ENCODE measurements at places on chromosomes 2 and 18.

GRCh38 chr18:2337552-2338141 lies 233.7 kb downstream of the METTL4 start:
- DNase-seq, result peak; percentile 65

- no peak for DNase-seq
These were observed 32.4 kb upstream of the CCDC150 start for GRCh38 chr2:196607073-196607472.

DNA sequence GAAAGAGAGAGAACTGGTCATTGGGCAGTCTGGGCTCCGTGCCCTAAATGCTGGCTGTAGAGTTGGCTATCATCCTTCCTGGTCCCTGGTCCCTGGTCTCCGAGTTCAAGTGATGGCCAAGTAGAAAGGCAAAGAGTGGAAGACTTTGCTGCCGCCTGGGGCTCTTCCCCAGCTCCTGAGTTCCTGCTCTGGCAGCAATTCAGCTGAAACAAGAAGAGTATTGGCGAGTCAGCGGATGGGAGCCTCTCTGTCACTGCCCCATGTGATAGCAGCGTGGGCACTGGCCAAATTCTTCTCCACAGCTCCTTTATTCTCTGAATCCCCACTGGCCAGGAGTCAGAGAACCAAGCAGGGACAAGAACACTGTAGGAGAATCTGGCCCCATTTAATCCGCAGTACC lies 351.0 kb upstream of the POU3F3 start:
- no peak for DNase-seq

DNA sequence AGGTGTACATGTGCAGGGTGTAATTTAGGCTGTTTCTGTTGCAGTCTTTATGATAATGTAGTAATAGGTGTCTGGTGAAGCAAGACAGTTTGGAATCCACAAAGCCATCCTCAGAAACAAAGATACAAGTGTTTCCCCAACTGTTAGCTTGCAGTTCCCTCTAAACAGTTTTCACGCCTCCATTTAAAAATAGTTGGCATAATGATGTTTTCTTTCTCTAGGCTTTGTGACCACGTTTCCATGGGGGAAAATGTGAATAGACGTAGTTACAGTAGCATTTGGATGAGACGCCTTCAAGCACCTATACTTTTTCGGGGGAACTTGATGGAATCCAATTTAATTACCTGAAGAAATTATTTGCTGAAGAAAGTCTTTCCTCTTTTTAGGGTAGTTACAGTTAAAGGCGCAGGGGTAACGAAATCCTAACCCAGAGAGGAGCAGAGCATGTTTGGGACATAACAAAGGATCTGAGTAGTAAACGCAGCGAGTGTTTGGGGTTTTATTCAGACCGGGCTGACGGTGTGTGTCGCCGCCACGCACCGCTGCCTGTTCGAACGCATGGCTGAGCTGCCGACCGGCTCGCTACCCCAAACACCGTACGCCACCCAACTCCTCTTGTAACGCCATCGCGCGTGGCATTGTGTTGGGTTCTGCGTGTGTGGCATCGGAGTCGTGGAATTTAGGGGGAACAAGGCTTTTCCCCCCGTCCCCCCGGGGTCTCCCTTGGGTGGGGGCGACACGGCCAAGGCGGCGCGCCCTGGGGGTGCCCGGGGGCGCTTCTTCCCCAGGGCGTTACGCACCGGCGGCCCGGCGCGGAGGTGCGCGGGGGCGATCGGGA lies 681 bp upstream of the NRP2 start:
- no peak for DNase-seq

DNA sequence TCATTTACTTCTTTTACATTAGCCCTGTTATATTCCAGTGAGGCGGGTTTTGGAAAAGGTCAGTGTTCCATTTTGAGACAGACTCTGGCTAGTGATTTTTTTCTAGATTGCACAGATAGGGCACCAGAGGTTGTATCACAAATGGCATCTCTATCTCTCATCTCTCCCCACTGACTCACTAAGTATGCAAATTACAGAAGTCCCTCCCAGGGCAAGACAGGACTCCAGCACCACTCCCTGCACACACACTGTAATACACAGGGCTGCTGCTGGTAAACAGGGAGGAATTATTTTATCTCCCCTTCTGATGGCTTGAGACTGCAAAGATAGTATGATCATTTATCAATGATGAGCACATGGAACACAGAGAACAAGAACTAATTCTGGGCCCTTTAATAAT lies 46.2 kb downstream of the AKAIN1 start:
- DNase-seq, result no peak

DNA sequence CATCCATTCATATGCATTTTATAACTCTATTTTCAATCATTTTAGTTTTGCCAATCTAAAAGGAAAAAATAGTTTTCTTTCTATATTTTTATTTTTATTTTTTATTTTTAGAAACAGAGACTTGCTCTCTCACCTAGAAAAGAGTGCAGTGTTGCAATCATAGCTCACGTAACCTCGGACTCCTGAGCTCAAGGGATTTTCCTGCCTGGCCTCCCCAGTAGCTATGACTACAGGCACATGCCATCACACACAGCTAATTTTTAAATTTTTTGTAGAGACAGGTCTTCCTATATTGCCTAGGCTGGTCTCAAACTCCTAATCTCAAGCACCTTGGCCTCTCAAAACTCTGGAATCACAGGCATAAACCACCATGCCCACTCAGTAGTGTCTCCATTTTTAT lies 125.5 kb upstream of the XIRP2 start:
- no peak for DNase-seq

DNA sequence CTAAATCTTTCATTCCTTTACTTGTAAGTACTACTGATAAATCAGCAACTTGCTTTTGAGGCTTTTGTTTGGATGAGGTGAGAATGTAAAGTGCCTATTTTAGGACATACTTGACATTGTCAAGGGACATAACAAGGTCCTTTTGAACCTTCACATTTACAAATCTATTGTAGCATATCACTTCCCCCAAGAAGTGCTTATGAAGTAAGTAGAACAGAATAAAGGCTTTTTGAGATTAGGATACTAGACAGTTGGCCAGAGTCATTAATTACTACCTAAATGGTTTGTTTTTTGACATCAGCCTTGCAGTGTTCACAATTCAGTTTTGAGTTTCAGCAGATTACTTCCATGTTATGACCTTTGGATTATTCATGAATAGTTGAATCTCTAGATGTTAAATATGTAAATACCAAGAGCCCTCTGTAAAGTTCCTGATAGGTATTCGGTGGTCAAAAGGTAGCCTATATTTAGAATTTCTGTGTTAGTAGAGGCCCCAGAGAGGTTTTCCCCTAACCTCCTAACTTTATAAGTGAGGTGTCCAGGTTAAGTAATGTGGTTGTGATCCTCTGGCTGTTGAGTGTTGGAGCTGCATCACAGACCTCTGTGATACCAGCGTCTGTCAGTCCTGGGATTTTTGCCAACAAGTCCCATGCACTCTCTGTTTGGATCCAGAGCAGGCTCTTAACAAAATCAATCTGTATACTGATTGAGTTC lies 67.2 kb downstream of the LCLAT1 start:
- no peak for DNase-seq

DNA sequence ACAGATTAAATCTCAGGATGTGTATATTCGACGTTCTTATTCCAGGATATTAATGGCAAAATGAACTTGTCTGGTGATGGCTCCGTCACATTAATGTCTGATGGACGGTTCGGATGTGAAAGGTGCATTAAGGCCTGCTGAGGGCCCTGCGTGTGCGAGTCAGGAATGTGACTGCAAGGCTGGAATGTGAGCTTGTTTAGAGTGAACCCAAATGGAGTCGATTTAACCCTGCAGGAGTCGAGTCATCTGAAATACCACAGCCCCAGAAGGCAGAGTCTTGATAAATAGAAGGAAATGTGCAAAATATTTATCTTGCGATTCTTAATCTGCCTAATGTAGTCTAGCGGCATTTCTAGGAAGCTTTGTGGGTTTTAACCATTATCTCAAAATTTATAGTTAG lies 44.3 kb downstream of the RDH14 start:
- no peak for DNase-seq

DNA sequence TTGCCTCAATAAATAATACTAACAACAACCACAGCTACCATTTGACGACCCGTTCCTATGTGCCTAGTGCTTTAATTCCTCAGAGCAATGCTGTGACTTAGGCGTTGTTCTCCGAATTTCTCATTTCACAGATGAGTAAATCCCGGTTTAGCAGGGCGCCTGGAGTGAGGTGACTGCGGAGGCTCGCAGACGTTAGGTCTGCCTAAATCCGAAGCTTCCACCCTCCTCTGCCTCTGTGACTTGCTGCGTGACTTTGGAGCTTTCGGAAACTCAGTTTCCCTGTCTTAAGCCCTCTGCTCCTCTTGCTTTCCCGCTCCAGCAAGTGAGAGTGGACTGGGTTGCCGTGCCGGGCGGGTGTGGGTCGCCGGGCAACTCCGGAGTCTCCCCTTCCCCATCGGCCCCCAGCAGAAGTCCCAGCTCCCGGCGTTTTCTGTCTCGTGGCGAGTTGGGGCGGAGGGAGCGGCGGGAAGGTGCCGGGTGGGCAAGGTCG lies 711 bp upstream of the ATOH8 start:
- no peak for DNase-seq

- DNase-seq, result no peak
These were observed 1.9 kb upstream of the MEIS1 start for GRCh38 chr2:66432801-66433694.

- DNase-seq, result no peak
These were observed 12.6 kb downstream of the AGAP1 start for GRCh38 chr2:235506291-235506996.

DNA sequence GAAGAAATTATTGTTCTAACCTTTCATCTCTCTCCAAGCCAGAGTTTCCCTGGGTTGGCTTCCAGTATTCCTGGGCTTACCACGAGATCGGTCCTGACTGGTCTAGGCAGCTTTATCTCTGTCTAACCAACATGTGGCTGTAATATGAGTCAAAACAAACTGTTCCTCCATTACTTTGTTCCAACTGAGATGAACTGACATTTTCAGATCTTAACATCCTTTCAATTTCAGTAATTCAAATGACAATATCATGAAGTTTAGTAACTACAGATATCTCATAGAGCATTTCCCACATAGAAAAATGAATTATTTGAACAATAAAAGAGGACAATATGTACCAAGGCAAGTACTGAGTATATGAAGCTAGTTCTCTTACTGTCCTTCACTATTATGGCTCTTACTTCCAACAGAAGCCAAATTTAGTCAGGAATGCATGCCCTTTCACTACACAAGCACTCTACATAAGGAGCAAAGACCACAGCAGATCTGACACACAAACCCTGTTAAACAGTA lies 15.5 kb downstream of the SLC25A12 start:
- no peak for DNase-seq

GRCh38 chr2:145356056-145356455 lies 836.1 kb upstream of the ZEB2 start:
- no peak for DNase-seq

DNA sequence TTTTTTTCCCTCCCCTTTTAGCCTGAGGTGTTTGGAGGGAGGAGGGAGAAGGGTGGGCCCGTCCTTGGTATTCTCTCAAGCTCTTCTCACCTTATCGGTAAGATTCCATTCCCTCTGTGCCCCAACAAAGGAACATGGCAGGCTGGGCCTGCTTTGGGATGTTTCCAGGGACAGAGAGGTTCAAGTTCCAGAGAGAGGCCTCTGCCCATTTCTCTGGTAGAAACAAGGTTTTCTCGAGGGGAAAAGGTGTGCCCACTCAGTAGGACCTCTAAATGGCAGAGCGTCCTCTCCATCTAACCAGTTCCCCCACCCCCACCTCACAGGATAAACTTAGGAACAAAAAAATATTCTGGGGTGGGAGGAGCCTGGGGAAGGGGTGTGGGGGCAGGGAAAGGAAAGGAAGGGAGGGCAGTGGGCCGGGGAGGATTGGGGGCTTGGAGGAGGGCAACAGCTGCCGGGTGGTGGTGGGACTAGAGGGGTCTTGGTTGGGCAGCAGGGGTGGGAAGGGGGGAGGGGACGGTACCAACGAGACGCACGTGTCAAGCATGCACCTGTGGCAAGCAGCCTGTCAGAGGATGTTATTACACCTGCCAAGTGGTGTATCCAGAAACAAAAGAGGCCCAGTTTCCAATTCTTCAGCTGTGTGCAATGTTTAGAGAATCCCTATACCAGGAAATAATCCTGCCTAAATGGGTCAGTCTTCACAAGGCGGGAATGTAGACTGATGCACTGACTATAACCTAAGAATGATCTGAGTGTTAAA lies 2.1 kb downstream of the PCBP1 start:
- DNase-seq, result peak; percentile 60

GRCh38 chr2:71665168-71666093 lies 212.1 kb downstream of the DYSF start:
- DNase-seq, result no peak

GRCh38 chr2:108935271-108935741 lies 53.7 kb downstream of the EDAR start:
- no peak for DNase-seq

- no peak for DNase-seq
These were observed 168.7 kb downstream of the NRXN1 start for GRCh38 chr2:50863218-50863617.

DNA sequence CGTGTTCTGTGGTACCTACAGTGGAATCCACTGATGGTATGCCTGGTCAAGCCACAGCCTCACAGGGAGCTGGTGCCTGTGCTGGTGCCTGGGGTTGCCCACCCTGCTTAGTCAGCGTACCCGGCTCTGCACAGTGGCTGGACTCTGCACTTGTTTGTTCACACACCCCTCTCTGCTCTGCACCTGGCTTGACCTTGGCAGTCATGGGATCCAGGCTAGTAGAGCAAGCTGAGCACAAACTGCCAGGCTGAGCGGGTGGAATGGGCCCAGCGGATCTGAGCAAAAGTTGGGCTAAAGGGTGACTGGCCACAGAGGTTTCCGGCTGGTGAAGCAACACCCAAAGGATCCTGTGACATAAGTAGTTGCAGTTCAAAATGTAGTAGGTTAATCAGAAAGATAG lies 163.5 kb downstream of the CDH19 start:
- no peak for DNase-seq

GRCh38 chr2:209380293-209380692 lies 43.6 kb upstream of the MAP2 start:
- DNase-seq, result no peak

GRCh38 chr2:182866461-182867406 lies at the start of gene FRZB:
FRZB (minus strand) TSS chr2:182866637; CDS start chr2:182866552, 85 bp downstream.
- DNase-seq, result peak; percentile 7

DNA sequence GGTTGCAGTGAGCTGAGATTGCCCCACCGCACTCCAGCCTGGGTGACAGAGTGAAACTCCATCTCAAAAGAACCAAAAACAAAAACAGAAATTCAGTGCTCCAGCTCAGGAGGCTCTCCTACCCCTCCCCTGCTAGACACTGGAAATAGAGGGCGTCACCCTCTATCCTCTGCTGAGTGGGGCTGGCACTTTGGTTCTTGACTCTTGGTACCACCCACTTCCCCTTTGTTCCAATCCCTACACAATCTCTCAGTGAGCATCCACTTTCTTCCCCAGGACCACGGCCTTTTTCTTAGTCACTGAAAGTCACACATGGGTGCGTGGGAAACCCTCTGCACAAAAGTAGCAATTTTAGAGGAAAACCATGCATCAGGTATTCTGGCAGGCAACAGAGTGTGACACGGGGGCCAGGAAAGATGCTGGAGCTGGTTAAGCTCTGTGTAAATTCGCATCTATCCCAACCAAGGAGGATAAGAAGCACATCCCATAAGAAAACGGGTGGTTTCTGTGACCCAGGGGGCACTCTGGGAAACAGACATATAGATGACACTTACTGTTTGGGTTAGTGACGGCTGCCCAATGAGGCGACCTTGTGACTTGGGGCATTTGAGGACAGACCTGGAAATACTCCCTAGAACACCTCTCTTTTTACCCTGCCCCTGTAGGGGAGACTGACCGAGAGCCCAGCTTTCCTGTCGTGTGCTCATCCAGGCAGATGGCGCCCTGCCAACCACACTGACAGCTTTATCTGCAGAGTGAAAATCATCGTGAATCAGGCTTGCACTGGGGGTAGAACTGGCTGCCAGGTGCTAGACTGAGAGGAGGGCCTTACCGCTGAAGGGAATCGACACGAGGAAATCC lies 7.7 kb downstream of the HJURP start:
- no peak for DNase-seq

GRCh38 chr2:143034292-143035074 lies 94.7 kb upstream of the ARHGAP15 start:
- DNase-seq, result peak; percentile 42

All from stimulated activated naive CD8-positive, alpha-beta T cell treated with anti-CD3 and anti-CD28 coated beads, Interleukin-15, Interleukin-2, amounts not matched to agents 100 U/mL and 50 U/mL, for 24 hours (primary cell).